ENCODE measurements at places on chromosomes 7 and 10.

DNA sequence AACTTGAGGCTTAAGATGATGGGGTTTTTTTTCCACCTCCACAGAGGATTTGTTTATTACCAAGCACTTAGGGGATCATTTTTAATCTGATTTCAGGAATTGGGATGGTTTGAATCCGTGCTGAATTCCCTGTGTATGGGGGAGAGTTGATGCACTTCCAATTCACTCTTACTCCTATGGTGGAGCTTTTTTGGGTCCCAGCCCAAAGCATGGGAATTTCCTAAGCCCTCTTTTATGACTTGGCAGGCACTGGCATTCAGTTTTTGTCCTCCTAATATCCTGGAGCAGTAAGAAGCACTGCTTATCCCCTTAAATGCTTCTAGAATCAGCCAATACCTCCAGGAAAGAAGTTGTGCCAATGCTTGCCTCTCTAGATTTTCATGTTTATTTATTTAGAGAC lies 78.7 kb downstream of the HYCC1 start:
- DNase-seq: no peak

GRCh38 chr7:136018104-136018503 lies 40.9 kb upstream of the MTPN start:
- no peak for DNase-seq

DNA sequence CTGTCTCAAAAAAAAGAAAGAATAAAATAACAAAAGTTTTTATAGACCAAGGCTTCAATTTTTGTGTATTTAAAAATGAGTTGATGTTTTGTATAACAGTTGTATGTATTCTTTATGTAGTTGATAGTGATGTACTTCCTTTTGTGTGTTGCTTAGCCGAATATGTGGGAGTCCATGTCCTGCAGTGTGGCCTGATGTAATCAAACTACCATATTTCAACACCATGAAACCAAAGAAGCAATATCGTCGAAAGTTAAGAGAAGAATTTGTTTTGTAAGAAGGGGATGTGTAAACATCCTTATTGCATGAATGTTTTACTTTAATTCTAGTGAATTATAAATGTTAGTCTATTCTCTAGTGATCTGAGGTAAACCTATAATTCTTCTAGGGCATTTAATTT lies 56.6 kb downstream of the MPLKIP start:
- DNase-seq: no peak

GRCh38 chr10:27685681-27686080 lies 59.9 kb downstream of the MKX start:
- no peak for DNase-seq

GRCh38 chr7:73865738-73866445 lies 4.9 kb downstream of the TMEM270 start:
- DNase-seq: peak; percentile 70

GRCh38 chr10:114553436-114553835 lies 104.6 kb downstream of the ABLIM1 start:
- DNase-seq: no peak

GRCh38 chr7:1357601-1358271 lies 101.5 kb downstream of the MICALL2 start:
- no peak for DNase-seq

- DNase-seq: no peak
Measured at GRCh38 chr7:115779561-115779960, 251.0 kb downstream of the TFEC start.

GRCh38 chr7:22140578-22140977 lies 194.9 kb upstream of the CDCA7L start:
- DNase-seq: no peak
